SK-N-SH treated with all-trans-retinoic acid at 6 μM for 48 hours (cell line): ENCODE measurements at places on chromosomes 4 and X.
A peak's percentile ranks its signal among the peaks of the same experiment; 100 is the strongest.

DNA sequence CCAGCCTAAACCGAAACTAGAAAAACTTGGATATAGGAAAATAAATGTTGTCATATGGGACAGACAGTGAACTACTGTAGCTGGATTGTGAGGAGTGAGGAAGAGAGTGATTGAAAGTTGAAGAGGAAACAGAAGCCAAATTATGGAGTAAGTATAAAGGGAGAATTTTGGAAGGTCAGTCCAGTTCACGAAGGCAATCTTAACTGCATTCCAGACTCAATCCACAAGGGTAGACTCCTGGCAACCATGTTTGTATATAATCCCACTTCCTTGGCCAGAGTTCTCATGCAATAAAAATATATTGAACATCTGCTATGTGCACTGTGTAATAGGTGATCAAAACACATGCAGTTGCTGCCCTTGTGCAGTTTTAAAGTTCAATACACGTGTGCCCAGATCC lies 58.6 kb upstream of the CAMK2D start:
- ATAC-seq: no peak

- no peak for ATAC-seq
Observed at GRCh38 chr4:26931966-26932365, 71.3 kb downstream of the STIM2 start.

- no peak for ATAC-seq
Observed at GRCh38 chr4:40331101-40331745, 3.9 kb upstream of the CHRNA9 start.

GRCh38 chr4:92776080-92776479 lies 472.3 kb downstream of the GRID2 start:
- no peak for ATAC-seq

DNA sequence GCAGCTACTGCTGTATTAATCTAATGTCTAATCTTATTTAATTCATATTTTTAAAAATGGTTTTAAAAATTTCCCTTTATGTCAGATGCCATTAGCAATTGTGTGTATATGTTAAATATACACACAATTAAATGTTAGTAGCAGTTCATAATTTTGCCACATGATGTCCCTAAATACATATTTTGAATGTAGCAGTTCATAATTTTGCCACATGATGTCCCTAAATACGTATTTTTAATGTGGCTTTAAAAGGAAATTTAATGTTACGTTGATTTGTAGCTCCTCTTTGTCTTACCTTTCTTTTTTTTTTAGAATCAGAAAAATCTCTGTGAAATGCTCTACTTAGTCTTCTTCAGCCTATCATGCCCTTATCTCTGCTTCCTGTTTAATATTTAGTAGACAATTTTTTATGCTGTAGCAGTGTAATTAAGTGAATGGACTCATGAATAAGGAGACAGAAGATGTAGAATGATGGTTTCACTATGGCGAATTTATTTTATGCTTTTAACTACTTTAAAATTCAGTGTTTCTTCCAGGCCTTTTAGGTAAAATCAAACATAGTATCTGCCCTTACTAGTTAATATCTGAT lies 26.1 kb downstream of the RBM46 start:
- ATAC-seq: peak; percentile 80

DNA sequence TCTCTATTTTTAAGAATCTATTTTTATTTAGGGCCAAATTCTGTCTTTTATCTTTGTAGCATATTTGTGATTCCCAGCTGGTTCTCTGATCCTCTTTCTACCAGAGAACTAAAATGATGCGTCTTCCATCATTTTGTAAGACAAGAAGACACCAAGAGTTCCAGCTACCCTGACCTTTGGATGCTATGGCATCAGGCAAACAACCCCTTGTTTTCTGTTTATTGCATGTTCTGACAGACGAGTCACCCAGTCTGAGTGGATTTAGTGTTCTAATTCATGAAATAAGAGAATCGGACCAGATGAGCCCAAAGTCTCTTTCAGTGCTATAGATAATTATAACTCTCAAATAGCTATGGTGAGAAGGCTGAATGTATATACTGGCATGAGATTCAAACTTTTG lies 69.7 kb downstream of the ZFYVE28 start:
- no peak for ATAC-seq

DNA sequence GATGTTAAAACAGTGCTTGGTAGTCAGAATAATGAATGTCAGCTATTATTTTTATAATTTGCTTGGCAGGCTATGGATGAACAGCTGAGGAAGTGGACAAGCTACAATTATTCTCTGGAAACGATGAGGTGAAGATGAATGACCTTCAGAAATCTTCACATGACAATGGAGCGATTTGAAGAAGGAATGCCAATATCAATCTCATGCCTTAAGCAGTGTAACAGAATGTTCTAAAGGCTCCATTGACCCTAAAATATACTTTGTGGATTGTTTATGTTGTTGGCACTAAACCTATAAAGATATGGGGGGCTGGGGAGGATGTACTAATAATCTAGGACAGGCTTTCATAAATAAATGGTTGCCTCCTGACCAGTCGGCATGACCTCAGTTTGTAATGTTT lies 36.2 kb downstream of the COL25A1 start:
- no peak for ATAC-seq

- no peak for ATAC-seq
Observed at GRCh38 chrX:30702736-30703135, 49.5 kb downstream of the GK start.

DNA sequence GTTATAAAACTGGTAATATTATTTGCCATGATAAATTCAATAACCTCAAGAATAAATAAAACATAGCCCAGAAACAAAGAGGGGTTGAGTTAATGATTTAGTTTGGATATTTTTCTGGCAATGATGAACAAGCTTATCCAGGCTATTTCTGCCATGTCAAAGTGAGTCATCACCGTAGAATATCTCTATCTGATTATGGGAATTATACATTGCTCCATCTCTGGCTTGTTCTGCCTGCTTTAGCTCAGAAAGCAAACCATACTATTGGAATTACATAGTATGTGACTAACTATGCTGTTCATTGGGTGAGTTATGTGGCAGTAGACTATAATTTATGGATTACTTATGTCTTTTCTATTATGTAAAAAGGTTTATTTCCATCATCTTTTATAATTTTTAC lies 680.1 kb upstream of the AADAT start:
- peak; percentile 77 for ATAC-seq

- ATAC-seq: no peak; the same call in 2 of the 3 replicates
Observed at GRCh38 chr4:119498527-119498926, 130.1 kb downstream of the PDE5A start.
